ENCODE measurements at places on chromosomes 3 and 15.
A peak's percentile ranks its signal among the peaks of the same experiment; 100 is the strongest.

- no peak for DNase-seq
These were observed 20.8 kb downstream of the ARL14 start for GRCh38 chr3:160697637-160698380.

- no peak for DNase-seq
These were observed 11.8 kb upstream of the PP2D1 start for GRCh38 chr3:20023623-20024405.

DNA sequence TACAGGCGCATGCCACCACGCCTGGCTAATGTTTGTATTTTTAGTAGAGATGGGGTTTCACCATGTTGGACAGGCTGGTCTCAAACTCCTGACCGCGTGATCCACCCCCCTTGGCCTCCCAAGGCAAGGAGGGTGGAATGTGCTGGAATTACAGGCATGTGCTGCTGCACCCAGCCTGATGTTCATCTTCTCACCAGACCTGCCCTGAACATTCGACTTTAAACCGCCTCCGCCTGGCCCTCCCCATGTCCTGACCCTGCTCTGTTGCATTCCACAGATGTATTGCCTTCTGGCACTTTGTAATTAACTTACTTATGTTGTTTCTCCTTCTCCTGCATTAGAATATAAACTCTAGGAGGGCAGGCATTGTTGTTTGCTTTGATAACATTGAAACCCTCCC, 102.1 kb downstream of the LINGO1 start:
- DNase-seq: no peak

DNA sequence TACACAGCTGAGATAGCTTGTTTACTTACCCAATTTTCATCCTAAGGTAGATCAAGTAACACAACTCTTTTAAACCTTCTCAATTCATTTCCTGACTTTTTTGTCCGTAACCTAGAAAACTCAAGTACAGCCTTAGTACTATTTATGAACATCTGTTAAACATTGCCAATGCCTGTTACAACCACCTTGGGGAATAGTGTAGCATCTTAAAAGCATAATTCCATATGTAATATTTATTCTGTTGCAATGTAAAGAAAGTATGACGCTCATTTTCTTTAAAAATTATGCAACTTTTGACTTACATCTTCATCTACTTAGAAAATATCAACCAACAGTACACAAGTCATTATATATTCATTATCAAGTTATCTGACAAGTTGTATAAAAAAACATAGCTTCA, 54.6 kb downstream of the SUCLG2 start:
- no peak for DNase-seq

DNA sequence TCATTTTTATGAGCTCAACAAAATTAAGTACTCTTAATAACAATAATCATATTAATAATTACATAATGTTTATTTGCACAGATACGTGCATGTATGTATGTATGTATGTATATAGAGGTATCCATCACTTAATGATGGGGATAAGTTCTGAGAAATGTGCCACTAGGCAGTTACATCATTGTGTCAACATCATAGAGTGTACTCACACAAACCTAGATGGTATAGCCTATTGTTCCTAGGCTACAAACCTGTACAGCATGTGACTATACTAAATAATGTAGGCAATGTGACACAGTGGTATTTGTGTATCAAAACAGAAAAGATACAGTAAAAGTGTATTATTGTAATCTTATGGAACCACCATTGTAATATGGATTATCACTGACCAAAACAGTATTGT, 874.7 kb upstream of the GBE1 start:
- DNase-seq: no peak

- no peak for DNase-seq
These were observed 27.6 kb downstream of the ZNF589 start for GRCh38 chr3:48268381-48268935.

- DNase-seq: no peak
These were observed 466.4 kb upstream of the SGO1 start for GRCh38 chr3:20652231-20652986.

DNA sequence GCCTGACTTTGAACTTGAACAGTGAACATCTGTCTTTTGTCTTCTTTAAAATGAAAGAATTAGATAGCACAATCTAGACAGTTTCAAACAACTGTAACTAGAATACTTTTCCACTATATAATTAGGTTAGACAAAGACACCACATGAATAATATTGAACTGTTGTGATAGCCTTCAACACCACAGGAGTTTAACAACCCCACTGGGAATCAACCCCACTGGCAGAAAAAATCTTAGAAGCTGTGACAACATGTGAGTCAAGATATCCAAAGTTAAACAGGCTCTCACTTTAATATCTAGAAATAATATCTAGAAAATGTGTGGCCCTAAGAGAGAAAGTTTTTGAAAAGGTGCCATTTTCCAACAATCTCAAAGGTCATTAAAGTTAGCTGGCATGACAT, 64.4 kb upstream of the PRICKLE2 start:
- no peak for DNase-seq

GRCh38 chr15:52021128-52021671, 2.2 kb downstream of the MAPK6 start:
- DNase-seq: peak; percentile 74

DNA sequence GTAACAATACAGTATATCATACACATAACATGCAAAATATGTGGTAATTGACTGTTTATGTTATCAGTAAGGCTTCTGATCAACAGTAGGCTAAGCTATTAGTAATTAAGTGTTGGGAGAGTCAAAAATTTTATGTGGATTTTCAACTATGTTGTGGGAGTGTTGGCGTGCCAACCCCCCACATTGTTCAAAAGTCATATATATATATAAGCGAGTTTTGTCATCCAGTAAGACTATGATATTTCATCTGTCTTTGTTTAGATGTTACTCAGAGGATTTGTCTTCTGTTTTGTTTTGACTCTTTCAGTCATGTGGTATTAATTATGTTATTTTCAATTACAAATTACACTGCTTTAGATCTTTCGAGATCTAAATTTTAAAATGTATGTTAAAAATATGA, 51.0 kb upstream of the RAP2B start:
- DNase-seq: no peak

- no peak for DNase-seq
These were observed 477.0 kb downstream of the EPHA3 start for GRCh38 chr3:89584398-89584797.

- no peak for DNase-seq
These were observed 5.3 kb upstream of the TMEM115 start for GRCh38 chr3:50364573-50365079.

GRCh38 chr3:113968986-113969385, 21.2 kb downstream of the ZDHHC23 start:
- no peak for DNase-seq

DNA sequence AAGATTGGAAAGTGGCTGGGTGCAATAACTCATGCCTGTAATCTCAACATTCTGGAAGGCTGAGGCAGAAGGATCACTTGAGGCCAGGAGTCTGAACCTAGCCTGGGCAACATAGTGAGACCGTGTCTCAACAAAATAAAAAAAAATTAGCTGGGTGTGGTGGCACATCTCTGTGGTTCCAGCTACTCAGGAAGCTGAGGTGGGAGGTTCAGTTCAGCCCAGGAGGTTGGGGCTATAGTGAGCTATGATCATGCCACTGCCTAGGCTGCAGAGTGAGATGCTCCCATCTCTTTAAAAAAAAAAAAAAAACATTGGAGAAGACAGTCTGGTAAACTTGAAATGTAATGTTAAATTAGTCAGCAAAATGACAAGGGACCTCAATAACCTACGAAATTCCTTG, 57.9 kb downstream of the STAG1 start:
- no peak for DNase-seq

- no peak for DNase-seq
These were observed 357.2 kb downstream of the GABRG3 start for GRCh38 chr15:27328186-27328585.

- no peak for DNase-seq
These were observed 22.1 kb upstream of the DET1 start for GRCh38 chr15:88568589-88568988.

DNA sequence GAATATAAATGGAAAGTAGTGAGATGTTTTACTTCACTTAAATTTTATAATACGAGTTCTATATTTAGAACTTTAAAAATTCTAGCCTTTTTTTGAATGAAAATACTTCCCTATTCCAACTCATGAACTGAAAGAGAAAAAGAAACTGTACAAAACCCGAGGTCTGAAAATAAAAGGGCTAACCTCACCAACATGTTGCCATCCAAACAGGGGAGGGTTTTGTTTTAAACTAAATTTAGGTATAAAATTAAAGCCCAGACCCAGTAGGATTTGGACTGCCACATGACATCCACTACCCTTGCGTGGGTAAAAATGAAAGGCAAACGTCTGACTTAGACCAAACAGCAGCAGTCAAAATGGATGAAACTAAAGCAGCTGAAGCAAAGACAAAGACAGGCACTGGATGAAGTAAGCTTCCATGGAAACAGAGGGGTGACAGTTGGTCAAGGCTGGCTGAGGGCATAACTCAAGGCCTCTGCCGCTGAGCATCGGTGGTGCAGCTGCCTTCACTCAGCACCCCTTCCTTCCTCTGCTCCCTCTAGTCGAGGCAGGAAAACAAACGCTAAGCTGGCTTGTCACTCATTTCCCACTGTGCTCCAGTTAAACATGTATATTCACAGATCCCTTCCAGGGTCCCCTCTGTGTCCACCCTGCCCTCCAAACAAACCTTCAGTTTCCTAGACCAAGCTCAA, 58.1 kb downstream of the TM4SF4 start:
- peak; percentile 33 for DNase-seq

DNA sequence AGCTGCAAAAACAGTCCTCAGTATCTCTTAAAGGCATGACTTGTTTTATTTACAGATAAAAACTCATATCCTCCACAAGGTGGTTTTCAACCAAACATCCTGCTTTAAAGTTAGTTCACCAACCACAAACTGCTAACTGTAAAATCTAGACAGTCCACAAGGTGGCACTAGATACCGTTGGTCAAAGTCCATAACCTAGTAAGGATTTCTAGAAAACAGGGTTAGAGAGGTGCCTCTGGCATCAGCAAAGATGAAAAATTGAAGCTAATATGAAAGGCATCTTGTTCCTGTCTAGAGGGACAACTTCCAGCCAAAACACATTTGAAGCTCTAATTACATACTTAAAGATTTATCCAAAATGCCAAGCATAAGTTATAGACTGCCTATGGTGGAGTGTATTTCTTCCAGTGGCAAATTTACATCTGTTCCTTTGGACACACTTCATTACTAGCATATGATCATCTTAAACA, 56.0 kb downstream of the ZMAT3 start:
- DNase-seq: peak; percentile 42

DNA sequence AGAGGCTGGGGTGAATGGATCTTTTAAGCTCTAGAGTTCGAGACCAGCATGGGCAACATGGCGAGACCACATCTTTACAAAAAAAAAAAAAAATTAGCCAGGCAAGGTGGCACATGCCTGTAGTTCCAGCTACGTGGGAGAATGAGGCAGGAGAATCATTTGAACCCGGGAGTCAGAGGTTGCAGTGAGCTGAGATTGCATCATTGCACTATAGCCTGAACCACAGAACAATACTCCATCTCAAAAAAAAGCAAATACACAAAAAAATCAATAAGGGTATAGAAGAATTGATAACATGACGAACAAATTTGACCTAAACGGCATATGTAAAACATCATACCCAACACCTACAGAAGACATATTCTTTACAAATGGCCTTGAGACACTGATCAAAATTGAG, 668.4 kb downstream of the MECOM start:
- no peak for DNase-seq

DNA sequence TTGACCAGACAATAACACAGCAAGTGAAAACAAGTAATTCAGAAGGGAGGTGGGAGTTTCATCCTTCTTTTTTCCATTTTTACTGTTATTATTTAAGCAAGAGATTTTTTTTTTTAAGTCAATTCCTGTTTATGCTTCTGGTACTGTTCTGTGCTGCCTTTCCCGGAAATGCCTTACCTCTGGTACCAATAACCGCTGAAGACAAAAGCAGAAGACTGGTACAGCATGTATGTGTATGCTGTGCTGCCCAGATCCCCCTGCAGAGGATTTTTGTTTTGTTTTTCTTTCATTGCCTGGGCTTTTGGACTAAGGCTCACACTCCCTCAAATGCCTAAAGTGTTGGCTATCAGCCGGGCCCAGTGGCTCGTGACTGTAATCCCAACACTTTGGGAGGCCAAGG, 21.3 kb upstream of the SRGAP3 start:
- no peak for DNase-seq

- DNase-seq: no peak
These were observed 4.8 kb downstream of the GASK1A start for GRCh38 chr3:42983927-42984326.

GRCh38 chr3:58015520-58015915, 7.3 kb downstream of the FLNB start:
- DNase-seq: no peak

DNA sequence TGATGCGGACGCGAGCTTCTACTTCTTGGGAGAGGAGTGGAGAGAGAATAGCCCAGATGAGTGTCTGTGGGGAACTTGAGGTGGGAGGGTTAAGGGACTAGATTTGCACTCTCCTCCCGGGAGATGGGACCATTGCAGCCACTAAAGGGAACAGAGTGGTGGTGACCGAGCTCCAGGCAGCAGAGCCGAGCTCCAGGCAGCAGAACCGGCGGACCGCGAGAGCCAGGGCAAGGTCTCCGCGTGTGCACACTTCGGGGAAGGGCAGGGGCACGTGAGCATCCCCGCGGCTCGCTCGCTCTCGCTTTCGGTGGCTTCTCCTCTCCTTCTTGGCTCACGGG, 1.1 kb downstream of the IGDCC3 start:
- no peak for DNase-seq

GRCh38 chr3:140128217-140128616, 193.2 kb downstream of the CLSTN2 start:
- no peak for DNase-seq

GRCh38 chr3:45793482-45794176, 2.7 kb downstream of the SLC6A20 start:
- no peak for DNase-seq

DNA sequence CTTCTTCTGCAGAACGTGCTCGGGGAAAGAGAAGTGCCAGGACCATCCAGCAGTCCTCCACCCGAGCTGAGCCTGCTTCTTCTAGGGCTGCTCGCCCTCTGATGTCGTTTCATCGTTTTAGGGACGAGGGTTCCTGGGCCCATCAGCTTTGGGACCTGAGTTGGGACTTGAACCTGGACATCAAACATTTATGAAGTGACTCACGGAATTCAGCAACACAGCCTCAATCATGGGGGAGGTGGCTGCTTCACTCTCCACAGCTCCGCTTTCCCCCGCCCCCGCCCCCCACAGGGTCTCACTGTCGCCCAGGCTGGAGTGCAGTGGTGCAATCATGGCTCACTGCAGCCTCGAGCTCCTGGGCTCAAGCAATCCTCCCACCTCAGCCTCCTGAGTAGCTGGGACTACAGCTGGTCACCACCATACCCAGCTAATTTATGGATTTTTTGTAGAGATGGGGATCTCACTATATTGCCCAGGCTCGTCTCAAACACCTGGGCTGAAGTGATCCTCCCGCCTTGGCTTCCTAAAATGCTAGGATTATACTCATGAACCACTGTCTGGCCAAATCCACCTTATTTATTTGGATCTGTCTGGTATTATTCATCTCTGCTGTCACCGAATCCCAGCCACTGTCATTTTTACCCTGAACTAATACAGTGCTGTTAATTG, 725 bp upstream of the SCAMP2 start:
- DNase-seq: no peak

DNA sequence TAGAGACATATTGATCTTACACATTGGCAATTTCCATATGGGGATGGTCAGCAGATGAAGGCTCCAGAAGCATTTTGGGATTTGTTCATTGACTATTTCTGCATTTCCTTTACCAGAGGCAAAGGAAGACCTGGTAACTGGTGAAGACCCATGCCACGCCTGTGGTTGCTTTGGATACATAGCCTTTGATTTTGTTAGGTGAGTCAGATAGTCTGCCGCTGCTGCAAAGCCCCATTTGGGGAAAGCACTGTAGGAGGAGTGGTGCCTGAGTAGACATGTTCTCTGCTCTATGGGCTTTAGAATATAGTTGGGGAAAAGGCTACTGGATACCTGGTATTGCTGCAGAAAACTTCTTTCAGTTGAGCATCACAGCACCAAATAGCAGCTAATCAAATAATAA, 56.8 kb downstream of the TFG start:
- no peak for DNase-seq
